Uterus (tissue), 4 donors: ENCODE measurements at places on chromosomes 16 and 17. TPM values are rescaled to one million over a fixed set of nuclear protein-coding genes. Genes with fewer than 3 reads are reported as not detected.

KIF19 gene
- total RNA-seq: 1.7 TPM

ICAM2 gene
- total RNA-seq: 59.7 TPM

MAP2K6 gene
- 43.4 TPM for total RNA-seq

SCARF1 gene
- total RNA-seq: 33.2 TPM

FOXC2 gene
- not detected for total RNA-seq

DNA sequence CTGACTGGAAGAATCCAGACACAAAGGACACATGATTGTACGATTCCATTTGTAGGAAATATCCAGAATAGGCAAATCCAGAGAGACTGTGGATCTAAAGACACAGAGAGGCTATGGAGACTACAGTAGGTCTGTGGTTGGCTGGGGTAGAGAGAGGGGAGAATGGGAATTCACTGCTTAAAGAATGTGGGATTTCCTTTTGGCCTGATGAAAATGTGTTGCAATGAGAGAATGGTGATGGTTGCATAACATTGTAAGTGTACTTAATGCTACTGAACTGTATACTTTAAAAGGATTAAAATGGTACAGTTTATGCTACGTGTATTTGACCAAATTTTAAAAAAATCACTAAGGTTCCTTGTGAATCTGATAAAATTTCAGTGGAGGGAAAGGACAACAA lies 62.1 kb downstream of the GPRC5B start:
- no peaks in the 10 kb centered on the region for H3K36me3 ChIP-seq
- DNase-seq: no peak
- H3K4me3 ChIP-seq: no peak overlapping the region
- H3K27me3 ChIP-seq: no peaks in the 10 kb centered on the region
- H3K4me1 ChIP-seq: no peaks in the 10 kb centered on the region

- no peak overlapping the region for H3K4me3 ChIP-seq
- DNase-seq: no peak
- peaks cover 5% of the 10 kb centered on the region for H3K4me1 ChIP-seq
Observed at GRCh38 chr16:82063456-82064082, 28.5 kb downstream of the HSD17B2 start.

DNA sequence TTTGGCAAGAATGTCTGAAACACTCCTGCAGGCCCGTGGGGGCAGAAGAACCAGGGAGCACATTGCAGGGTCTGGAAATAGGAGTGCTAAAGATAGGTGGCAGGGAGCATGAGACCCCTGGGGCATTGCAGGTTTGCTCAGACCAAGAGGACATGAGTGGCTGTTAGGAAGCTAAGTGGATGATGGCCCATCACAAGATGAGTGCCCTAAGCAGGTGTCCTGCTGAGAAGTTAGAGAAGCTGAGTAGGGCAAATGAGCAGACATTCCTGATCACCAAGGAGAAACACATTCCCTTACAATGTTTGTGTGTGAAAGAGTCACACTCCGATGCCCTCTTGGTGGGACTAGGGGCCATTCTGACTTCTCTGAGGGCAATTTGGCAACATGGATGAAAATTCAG lies 9.9 kb downstream of the MLYCD start:
- no peak overlapping the region for H3K27ac ChIP-seq
- H3K27me3 ChIP-seq: no peaks in the 10 kb centered on the region

DNA sequence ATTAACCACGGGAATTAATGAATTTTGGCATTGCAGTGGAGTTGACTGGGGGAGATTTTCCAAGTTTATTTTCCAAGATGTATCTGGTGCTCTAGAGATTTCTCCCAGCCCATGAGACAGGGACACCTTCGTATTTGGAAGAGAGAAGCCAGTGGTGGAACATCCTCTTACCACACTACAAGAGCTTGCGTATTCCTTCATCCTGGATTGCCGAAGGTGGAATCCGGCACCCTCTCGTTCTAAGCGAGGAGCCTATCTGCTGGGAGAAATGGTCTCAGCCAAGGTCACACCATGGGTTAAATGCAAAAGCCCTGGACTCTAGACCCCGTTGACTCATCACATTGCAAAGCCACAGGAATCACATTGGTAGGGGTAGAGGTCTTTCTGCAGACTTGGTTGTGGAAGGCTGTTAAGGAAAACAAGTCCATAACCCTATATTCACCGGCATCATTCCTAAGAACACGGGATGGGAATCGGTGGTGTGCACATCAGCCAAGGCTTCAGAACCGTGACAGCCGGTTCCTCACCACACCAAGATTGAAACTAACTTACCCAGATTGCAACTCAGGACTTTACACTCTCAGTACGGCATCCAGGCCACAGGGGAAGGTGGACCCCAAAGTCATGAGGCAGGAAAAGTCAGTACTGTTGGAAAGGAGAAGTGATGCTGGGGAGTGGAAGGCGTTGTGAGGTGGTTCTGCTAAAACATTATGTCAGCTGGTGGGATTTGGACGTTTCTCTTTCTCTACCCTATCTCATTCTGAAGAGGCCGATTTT lies 259.8 kb downstream of the CPPED1 start:
- H3K4me1 ChIP-seq: no peaks in the 10 kb centered on the region
- DNase-seq: no peak
- H3K36me3 ChIP-seq: no peaks in the 10 kb centered on the region
- no peaks in the 10 kb centered on the region for H3K27me3 ChIP-seq
- no peak overlapping the region for H3K4me3 ChIP-seq
- H3K27ac ChIP-seq: no peak overlapping the region

DNA sequence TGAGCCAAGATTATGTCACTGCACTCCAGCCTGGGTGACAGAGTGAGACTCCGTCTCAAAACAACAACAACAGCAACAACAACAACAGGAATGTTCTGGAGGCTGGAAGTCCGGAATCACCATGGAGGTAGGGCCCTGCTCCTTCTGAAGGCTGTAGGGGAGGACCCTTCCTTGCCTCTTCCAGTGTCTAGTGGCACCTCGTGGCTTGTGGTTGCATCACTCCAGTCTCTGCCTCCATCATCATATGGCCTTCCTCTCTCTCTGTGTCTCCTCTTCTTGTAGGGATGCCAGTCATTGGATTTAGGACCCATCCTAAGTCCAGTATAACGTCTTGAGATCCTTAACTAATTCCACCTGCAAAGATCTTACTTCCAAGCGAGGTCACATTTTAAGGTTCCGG lies 14.0 kb downstream of the NAGPA start:
- H3K4me1 ChIP-seq: no peaks in the 10 kb centered on the region
- no peak overlapping the region for H3K27ac ChIP-seq
- no peaks in the 10 kb centered on the region for H3K36me3 ChIP-seq

DNA sequence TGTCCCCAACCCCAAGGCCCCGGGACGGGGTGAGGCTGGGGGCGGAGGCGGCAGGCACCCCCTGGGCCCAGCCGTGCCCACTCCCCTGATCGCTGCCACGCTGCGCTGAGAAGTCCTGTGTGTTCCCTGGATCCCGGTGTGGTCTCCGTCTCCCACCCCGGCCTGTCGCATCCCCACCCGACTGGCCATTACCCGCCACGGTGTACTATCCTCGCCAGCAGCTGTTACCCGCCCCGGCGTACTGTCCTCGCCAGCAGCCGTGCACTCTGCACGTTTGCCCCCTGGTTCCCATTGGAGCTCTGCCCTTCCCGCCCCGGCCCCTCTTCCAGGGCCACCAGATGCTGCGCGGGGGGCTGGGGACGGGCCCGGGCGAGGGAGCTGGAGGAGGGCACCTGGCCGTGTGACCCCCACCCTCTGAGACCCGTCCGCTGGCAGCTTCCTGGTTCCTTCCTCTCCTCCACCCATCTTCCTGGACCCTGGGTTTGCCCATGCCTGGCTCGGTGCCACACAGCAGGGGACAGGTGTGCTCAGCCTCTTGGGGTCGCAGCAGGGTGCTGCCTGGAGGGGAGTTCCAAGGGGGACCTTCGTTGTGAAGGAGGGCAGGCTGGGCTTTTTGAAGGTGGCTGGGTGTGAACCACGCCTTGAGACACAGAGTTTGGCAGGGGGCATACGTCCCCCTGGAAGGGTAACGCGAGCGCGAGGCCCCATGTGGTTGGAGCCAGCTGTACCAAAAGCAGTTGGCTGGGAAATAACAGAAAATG lies 19.7 kb downstream of the BAHCC1 start:
- no peaks in the 10 kb centered on the region for H3K36me3 ChIP-seq
- peaks cover 18% of the 10 kb centered on the region for H3K4me1 ChIP-seq
- no peaks in the 10 kb centered on the region for H3K27me3 ChIP-seq
- no peak overlapping the region for H3K4me3 ChIP-seq

- H3K27ac ChIP-seq: peak overlapping the region; percentile 67
- H3K36me3 ChIP-seq: no peaks in the 10 kb centered on the region
- peak; percentile 81 for DNase-seq
Observed at GRCh38 chr16:57815987-57816745, 13.9 kb upstream of the KIFC3 start.

DNA sequence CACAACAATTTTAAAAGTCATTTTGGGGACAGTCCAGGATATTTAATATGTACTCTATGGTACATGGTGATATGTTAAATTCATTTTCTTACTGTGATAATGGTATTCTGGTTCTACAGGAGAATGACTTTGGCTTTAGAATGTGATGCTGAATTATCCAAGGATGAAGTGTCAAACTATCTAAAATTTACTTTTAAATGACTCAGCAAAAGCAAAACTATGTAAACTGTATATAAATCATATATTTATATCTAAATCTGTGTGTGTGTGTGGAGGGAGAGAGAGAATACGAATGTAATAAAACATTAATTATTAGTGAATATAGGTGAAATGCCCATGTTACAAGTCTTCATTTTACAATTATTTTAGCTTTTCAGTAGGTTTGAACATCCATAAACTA lies 733.8 kb upstream of the CA10 start:
- no peaks in the 10 kb centered on the region for H3K27me3 ChIP-seq
- no peak overlapping the region for H3K4me3 ChIP-seq
- no peaks in the 10 kb centered on the region for H3K4me1 ChIP-seq
- H3K36me3 ChIP-seq: no peaks in the 10 kb centered on the region
- no peak for DNase-seq
- H3K27ac ChIP-seq: no peak overlapping the region

DNA sequence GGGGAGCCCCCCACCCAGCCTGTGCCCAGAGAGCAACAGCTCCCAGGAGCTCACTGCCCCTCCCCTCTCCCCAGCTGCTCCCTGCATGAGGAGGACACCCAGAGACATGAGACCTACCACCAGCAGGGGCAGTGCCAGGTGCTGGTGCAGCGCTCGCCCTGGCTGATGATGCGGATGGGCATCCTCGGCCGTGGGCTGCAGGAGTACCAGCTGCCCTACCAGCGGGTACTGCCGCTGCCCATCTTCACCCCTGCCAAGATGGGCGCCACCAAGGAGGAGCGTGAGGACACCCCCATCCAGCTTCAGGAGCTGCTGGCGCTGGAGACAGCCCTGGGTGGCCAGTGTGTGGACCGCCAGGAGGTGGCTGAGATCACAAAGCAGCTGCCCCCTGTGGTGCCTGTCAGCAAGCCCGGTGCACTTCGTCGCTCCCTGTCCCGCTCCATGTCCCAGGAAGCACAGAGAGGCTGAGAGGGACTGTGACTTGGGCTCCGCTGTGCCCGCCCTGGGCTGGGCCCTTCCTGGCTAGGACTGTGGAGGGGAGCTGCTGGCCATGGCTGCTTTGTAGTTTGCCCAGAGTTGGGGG lies 584 bp downstream of the TCAP start:
- H3K4me1 ChIP-seq: peaks cover 19% of the 10 kb centered on the region
- H3K27me3 ChIP-seq: peaks cover 34% of the 10 kb centered on the region
- H3K36me3 ChIP-seq: no peaks in the 10 kb centered on the region

GRCh38 chr17:57513569-57513968 lies 231.5 kb downstream of the CCDC182 start:
- H3K27ac ChIP-seq: no peak overlapping the region
- H3K27me3 ChIP-seq: no peaks in the 10 kb centered on the region
- H3K4me1 ChIP-seq: no peaks in the 10 kb centered on the region
- no peaks in the 10 kb centered on the region for H3K36me3 ChIP-seq

- DNase-seq: no peak
- no peak overlapping the region for H3K4me3 ChIP-seq
- H3K4me1 ChIP-seq: no peaks in the 10 kb centered on the region
- H3K27me3 ChIP-seq: no peaks in the 10 kb centered on the region
- no peak overlapping the region for H3K27ac ChIP-seq
Observed at GRCh38 chr16:23156946-23157460, 7.8 kb upstream of the USP31 start.

DNA sequence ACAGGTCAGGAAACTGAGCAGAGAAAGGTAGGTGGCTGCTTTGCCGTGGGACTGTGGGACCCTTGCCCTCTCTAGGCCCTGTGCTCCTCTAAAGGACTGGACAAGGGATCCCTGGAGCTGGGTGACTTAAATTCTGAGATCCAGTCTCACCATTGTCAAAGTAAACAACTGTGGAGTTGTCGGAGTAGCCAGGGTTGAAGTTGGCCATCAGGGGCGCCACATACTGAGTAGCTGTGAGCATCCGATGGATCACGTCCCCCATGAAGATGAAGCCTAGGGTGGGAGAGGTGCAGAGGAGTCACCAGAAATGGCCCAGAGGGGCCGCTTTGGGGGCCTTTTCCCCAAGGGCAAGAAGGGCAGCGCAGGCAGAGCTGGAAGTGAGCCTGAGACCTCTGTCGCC lies 43.5 kb downstream of the PLXDC1 start:
- H3K4me1 ChIP-seq: no peaks in the 10 kb centered on the region
- no peaks in the 10 kb centered on the region for H3K36me3 ChIP-seq
- no peak for DNase-seq
- no peak overlapping the region for H3K27ac ChIP-seq
- no peak overlapping the region for H3K4me3 ChIP-seq
- no peaks in the 10 kb centered on the region for H3K27me3 ChIP-seq

DNA sequence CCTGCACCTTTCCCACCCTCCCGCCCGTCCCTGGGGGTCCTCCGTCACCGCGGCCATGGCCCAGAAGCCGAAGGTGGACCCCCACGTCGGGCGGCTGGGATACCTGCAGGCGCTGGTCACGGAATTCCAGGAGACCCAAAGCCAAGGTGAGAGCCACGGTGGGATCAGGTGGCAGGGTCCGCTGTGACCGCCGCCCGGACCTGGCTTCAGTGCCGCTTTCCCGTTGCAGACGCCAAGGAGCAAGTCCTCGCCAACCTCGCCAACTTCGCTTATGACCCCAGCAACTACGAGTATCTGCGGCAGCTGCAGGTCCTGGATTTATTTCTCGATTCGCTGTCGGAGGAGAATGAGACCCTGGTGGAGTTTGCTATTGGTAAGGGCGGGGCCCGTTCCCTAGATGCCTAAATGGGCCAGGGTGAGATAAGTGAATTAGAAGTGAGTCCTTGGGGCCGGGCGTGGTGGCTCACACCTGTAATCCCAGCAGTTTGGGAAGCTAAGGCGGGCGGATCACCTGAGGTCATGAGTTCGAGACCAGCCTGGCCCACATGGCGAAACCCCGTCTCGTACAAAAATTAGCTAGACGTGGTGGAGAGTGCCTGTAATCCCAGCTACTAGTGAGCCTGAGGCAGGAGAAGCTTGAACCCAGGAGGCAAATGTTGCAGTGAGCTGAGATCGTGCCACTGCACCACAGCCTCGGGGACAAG lies 617 bp downstream of the ARMC7 start:
- H3K27ac ChIP-seq: peak overlapping the region; percentile 55
- H3K36me3 ChIP-seq: no peaks in the 10 kb centered on the region
- no peaks in the 10 kb centered on the region for H3K27me3 ChIP-seq
- H3K4me3 ChIP-seq: peak overlapping the region; percentile 98
- peaks cover 18% of the 10 kb centered on the region for H3K4me1 ChIP-seq
- peak; percentile 35 for DNase-seq

GRCh38 chr17:2871720-2872119 lies 75.5 kb downstream of the RAP1GAP2 start:
- H3K4me1 ChIP-seq: no peaks in the 10 kb centered on the region
- DNase-seq: no peak
- H3K27me3 ChIP-seq: no peaks in the 10 kb centered on the region
- no peak overlapping the region for H3K4me3 ChIP-seq
- no peak overlapping the region for H3K27ac ChIP-seq
